ENCODE measurements at places on chromosomes 11 and 22.

- DNase-seq, result no peak
Measured at GRCh38 chr11:132251061-132251460, 880.6 kb downstream of the NTM start.

GRCh38 chr11:65559951-65560537, 1.9 kb upstream of the LTBP3 start:
- no peak for DNase-seq

GRCh38 chr22:32932176-32932575, 126.0 kb downstream of the SYN3 start:
- DNase-seq, result no peak

DNA sequence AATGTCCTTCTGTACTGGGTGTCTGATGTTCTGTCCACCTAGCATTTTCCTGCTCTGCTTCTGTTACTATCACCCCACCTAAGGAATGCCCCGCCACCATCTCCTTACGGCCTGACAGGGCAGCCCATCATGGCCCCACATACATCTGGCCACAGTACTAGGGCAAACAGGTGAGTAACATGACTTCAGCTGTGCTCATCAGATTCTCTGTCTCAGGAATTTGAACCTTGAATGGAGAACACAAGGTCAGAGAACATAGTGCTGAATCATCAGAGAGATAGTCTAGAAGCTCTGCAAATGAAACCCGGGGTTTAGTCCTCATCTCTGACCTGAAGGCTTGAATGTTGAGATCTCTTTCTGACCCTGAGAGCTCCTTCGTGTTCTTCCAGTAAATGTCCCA, 32.4 kb downstream of the ZC3H12C start:
- DNase-seq, result no peak

DNA sequence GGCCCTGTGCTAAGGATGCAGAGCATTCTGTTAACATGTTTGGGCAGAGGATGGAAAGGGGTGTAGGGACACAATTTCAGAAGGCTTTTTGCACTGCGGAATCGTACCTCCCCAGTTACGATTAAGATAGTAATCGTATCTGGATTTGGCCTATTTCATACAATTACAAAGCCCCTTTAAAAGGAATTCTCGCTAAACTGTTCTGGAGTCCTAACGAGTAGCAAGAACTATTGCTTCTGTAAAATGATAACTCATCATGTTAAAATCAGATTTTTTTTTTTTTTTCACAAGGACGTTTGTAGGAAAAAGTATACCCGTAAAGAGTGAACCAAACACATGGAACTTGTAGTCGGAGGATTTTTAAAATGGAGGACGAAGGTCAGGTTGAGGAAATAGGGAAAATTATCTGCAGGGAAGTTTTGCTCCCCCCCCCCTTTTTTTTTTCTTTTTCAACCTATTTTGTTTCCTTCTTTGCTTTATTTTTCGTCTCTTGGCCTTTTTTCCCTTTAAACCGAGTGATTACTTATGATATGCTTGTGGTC, 934 bp downstream of the HSD17B12 start:
- DNase-seq, result no peak

DNA sequence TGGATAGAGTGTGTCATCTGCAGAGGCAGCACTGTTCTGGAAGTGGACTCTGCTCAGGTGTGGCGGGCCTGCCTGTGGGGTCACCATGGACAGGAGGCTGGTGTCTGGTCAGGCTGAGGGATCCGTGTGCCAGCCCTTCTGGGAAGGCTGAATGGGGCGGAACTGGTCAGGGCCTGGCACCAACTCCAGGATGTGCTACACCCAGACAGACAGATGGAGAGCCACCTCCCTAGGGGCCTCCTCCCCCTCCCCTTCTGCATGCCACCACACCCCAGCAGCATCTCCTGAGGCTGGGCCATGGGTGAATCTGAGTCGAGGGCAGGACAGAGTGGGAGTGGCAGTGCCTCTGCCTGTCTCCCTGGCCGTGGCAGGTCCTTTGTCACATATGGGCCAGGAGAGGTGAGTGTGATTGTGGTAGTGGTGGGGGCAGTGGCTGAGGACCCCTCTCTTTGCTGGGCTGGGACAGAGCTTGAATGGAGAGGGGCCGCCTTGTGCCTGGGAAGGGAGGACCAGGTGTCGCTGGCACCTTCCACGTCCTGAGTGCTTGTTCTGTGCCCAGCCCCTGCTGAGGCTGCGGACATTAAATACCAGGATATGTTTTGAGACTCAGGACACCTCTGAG, 29.1 kb downstream of the ST3GAL4 start:
- no peak for DNase-seq

- no peak for DNase-seq
Measured at GRCh38 chr11:70783356-70783755, 385.0 kb downstream of the CTTN start.

- no peak for DNase-seq
Measured at GRCh38 chr11:94199136-94200130, 70.8 kb downstream of the PANX1 start.

DNA sequence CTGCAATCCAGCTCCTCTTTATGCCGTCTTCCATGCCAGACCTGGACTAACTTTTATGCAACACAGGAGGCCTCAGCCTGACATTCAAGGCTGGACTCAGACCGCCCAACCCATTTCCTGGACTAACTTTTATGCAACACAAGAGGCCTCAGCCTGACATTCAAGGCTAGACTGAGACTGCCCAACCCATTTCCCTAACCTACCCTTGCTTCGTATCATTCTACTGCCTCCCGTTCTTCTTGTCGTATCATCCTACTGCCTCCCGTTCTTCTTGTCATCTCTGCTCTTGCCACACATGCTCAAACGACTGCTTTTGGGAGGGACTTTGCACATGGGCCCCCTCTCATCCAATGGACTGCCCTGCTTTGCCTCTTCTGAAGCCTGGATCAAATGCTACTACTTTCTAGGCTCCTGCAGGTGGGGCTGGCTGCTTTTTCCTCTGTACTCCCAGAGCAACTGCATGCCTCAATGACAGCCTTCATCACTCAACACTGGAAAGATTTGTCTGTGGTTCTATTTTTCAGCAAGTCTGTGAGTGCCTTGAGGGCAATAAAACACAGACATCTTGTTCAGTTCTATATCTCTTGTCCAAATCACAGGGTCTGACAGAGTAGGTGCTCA, 7.8 kb downstream of the TBC1D10A start:
- DNase-seq, result no peak

DNA sequence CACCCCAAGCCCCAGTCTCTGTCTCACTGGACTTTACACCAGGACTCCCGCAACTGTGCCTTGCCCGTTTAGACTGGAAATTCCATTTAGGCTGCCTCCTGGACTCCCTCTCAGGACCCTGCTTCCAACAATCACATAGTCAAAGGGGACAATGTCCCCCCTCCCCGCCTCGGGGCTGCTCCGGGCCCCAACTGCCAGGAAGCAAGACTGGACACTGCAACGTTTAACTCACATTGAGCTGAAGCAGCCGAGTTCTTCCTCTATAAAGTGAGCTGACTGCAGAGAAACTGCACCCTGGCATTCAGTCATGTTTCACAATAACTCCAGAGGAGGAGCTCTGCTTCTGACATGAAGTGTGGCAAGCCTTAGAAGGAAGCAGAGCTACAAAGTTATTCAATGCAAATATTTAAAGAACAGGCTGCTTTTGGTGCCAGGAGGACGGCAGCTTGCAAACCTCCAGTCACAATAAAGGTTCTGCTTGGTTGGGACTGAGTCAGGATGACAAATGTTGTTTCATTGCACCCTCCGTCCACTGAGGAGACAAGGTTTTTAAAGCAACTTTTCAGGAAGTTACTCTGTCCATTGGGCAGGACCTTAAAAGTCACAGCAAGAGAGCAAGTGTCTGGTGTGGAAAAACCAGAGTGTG, 19.9 kb downstream of the PACSIN2 start:
- DNase-seq, result peak; percentile 52

DNA sequence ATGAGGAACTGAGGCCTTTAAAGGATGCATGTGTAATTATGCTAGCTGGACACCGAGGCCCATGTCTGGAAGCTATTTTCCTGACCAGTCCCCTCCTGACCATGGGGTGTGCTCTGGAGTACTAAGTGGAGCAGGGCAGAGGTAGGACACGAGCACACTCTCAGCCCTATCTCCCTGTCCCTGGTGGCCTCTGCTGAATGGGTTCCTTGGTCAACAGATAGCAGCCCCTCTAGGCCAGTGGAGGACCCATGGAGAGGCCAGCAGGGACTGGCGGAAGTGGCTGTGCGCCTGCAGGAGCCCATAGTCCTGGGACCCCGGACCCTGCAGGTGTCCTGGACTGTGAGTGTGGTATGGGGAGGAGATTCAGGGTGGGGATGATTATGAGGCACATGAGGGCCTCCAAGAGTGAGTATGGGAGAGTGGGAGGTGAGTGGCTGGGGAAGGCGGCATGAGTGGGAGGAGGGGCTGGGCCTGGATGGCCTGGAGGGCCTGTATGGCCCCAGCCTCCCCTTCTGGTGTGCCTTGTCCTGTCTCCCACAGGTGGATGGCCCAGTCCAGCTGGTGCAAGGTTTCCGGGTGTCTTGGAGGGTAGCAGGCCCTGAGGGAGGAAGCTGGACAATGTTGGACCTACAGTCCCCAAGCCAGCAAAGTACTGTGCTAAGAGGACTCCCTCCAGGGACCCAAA, 9.5 kb downstream of the ROBO3 start:
- DNase-seq, result no peak

DNA sequence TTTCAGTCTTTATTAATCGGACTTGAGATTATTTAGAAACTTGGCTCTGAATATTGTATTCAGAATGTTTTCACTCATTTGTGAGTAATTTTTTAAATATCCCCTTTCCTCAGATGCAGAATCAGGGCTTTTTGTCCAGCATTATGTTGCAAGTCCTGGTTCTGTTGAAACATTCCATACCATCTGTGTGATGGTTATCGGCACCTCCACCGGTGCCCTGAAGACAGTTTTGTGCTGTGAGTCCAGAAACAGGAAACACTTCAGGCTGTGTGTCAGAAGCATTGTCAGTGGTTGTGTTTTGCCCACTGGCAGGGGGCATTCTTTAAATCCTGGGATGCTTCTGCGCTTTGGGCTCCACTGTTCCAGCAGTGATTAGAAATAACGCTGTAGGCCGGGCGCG, 20.4 kb downstream of the CDPF1 start:
- DNase-seq, result no peak

DNA sequence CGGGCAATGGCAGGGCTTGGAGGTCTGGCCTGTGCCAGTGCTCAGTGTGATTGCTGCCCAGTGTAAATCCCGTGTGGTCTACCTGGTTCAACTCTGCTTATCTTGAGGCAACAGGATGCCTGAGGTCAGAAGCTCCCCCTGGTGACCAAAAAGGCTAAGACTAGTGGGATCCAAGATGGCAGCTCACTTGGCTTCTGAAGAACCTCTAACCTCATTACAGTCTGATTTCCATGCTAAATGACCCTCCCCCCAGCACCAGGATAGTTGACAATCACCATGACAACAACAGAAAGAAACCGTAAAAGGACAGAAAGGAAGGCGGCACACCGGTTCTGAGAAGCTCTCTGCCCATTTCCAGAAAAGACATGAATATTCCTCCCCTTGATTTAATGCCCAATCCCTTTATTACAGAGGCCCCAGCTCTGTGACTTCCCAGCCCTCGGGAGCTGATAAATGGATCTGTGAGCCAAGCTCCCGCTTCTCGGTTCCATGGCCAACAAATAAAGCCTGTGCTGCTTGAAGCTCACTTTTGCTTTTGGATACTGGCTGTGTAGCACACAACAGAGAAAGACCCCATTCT, 398.4 kb downstream of the CTTN start:
- DNase-seq, result no peak

- DNase-seq, result peak; percentile 24
Measured at GRCh38 chr11:18012122-18012905, 533 bp downstream of the SERGEF start.

GRCh38 chr11:122593473-122594420, 61.8 kb upstream of the UBASH3B start:
- no peak for DNase-seq

- DNase-seq, result no peak
Measured at GRCh38 chr11:109196016-109196415, 226.0 kb upstream of the C11orf87 start.

GRCh38 chr22:26656891-26657851, at the start of gene MIAT:
Gene MIAT, plus strand, starts transcription at chr22:26657588.
- peak; percentile 63 for DNase-seq

- DNase-seq, result no peak
Measured at GRCh38 chr11:9076046-9076445, 15.4 kb downstream of the SCUBE2 start.

DNA sequence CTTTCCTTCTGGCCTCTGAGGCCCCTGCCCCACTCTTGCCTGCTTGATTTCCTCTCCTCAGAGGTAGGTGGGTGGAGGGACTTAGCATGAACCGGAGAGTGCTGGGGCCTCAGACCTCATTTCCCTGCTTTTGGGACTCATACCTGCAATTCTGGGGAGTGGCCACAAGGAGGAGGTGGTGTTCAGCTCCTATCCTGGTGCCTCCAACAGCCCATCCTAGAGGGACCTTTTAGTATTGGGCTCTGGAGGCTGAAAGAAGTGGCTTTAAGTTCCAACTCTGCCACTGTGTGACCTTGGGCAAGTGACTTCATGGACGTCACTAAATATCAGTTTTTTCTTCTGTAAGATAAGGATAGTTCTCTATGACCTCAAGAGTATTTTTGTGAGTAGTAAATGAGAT, 98.6 kb downstream of the KIAA1671 start:
- DNase-seq, result peak; percentile 17

GRCh38 chr22:49534386-49534785, 293.3 kb downstream of the BRD1 start:
- DNase-seq, result no peak

- no peak for DNase-seq
Measured at GRCh38 chr22:22507743-22508273, 734 bp downstream of the ZNF280B start.

DNA sequence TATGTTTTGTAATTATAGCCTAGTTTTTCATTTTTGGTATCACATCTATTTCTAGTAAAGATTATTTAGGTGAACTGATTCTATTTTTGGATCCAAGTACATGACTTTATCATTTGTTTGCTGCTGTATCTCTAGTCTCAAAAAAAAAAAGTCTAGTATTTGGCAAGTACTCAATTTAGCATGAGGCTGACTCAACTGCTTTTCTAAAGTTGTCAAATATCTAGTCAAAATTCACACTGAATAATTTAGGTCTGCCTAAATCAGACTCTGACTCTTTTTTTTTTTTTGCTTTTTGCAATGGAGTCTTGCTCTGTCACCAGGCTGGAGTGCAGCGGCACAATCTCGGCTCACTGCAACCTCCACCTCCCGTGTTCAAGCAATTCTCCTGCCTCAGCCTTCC, 2.4 kb downstream of the OOSP4A start:
- no peak for DNase-seq
